NCI-H187 (cell line): ENCODE measurements at places on chromosomes 1 and 21.

DNA sequence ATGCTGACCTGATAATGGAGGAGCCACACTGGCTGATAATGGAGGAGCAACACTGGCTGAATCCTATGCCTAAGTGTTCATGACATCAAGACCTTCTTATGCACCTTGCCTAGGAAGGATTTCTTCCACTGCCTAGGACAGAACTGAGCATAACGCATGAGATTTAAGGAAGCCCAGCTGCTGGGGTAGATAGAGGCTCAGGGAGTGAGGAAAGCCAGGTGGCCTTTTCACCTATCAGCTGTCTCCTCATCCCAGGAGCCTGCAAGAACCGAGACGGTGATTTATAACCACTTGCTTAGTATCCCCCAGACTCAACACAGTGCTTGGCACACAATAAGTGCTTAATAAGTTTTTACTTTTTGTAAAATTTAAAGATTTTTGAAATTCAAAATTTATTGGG lies 7.4 kb upstream of the CTBS start:
- DNase-seq: no peak

DNA sequence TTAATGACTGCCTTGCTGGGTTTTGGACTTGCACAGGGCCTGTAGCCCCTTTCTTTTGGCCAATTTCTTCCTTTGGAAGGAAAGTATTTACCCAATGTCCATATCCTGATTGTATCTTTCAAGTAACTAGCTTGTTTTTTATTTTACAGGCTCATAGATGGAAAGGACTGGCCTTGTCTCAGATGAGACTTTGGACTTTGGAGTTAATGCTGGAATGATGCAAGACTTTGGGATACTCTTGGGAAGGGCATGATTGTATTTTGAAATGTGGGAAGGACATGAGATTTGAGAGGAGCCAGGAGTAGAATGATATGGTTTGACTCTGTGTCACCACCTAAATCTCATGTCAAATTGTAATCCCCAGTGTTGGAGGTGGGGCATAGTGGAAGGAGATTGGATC lies 140.1 kb downstream of the C1orf94 start:
- no peak for DNase-seq

DNA sequence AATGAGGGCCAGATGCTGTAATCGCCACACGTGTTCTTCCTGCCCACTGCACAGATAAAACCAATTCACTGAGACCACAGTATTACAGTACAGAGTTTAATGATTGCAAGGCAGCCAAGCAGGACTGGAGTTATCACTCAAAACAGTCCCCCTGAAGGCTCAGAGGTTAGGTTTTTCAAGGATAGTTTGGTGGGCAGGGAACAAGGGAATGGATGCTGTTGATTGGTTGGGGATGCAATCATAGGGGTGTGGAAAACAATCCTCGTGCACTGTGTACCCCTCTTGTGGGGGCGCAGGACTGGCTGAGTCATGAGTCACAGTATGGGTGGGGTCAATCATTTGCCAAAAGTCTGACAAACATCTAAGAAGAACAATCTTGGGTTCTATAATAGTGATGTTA lies 12.4 kb upstream of the USP1 start:
- DNase-seq: no peak

DNA sequence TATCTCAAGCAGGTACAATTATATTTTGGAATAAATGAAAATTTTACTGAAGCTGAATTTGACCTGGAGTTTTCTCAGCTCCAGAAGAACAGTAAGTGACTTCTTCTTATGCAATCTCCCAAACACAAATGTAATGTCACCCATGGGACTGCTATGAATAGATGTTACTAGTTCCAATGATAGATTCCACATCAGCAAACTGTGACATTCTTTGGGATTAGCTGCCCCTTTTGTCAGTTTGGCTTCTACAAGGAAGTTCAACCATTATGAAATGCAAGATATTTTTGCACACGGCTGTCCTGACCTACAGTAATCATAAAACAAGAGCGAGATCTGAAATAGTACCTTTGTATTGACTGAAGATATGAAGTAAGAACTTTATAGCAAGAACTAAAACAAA lies 27.8 kb upstream of the TSNAX start:
- DNase-seq: no peak

DNA sequence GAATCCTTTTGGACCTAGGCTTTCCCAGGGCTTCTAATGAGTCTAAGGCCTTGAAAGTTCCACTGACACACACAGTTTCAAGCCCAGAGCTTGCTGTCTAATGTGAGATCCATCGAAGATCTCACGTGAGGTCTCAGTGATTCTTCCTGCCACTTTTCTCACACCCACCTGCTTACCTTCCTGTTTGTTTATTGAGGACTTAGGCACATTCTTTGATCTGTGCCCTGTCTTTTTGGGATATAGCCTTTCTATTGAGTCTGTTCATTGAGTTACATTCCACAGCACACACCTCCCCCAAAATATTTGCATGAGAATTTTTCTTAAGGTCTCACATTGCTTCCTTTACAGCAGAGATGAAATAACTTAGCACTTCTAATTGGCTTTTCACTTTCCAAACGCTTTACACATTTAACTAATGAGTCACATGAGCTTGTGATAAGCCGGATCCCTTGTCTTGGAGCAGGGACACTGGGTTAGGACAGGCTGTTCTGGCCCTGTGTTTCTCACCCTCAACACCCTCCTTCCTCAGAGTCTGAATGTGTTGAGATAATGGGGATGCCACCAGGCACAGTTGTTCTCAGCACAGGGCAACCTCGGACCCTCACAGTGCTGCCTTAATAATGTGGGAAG lies 288.3 kb downstream of the TM2D1 start:
- no peak for DNase-seq

- no peak for DNase-seq
Observed at GRCh38 chr1:224673141-224673540, 57.0 kb downstream of the CNIH3 start.

DNA sequence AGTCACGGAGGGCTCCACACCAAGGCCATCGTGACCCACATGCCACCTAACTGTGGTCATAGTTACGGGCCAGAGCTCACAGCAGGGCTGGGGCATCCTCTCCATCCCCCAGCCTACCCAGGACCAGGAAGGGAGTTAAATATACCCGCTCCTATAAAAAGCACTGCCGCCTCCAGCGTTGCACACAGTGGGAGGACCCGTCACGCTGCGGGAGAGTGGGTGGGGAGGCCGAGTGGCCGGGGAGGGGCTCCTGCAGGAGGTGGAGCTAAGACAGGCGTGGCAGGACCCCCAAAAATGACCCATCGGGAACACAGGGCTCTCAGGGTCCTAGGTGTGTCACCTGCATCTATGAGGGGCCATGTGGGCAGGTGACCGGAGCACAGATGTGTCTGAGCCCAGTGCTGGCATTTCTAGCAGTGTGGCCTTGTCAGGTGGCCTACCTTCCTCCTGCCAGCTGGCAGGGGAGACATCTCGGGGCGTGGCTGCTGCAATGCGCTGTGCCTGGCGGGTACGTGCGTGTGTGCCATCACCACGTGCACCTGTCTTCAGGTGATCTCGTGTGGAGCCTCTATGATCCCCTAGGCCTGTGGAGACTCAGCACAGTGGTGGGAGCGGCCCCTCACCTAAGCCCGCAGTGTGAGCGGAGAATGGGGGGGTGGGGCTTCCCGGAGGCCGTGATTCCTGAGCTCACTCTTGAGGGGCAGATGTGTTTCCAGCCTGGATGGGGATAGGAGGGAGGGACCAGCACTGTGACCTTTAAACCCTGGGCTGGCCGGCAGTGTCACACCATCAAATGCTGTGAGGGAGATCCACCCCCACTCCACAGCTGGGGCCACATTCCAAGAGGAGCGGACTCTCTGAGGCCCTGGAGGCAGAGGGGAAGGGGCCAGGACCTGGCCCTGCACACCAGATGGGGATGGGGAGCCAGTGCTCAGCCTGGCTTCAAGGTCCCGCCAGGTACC lies 17.7 kb downstream of the AGRN start:
- peak; percentile 23 for DNase-seq

DNA sequence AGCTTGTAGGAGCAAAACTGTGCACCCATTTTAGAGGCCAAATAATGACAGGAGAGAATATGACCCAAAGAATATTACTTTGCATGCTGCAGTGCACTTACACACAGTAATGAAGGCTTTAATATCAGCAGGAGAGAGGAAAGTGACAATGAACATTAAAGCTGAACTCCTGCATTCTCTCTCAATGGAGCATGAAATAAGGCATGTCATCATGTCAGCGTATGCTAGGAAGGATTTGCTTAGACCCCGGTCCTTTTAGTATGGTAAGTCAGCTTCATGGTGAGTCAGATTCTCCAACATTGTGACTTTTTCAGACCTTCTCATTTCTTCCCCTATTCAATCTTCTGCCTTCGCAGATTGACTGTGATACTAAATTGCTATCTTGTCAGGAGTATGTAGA lies 210.7 kb upstream of the TMPRSS15 start:
- DNase-seq: no peak

DNA sequence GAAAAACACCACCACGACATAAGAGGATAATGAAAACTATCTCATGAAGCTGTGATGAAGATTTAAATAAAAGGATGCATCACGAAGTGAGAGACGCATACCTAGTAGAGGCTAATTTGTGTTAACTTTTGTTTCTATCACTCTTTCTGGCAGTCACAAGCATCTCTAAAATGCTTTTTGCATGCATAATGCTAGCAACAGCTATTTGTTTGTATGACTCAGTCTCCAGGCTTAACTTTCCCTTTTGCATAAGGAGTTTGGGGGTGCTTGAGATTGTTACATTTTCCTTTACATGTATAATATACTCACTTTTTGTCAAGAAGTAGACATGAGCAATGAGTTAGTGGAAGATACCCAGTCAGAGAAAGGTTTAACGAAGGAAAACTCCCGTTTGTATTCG lies 385.4 kb downstream of the DISC1 start:
- no peak for DNase-seq

DNA sequence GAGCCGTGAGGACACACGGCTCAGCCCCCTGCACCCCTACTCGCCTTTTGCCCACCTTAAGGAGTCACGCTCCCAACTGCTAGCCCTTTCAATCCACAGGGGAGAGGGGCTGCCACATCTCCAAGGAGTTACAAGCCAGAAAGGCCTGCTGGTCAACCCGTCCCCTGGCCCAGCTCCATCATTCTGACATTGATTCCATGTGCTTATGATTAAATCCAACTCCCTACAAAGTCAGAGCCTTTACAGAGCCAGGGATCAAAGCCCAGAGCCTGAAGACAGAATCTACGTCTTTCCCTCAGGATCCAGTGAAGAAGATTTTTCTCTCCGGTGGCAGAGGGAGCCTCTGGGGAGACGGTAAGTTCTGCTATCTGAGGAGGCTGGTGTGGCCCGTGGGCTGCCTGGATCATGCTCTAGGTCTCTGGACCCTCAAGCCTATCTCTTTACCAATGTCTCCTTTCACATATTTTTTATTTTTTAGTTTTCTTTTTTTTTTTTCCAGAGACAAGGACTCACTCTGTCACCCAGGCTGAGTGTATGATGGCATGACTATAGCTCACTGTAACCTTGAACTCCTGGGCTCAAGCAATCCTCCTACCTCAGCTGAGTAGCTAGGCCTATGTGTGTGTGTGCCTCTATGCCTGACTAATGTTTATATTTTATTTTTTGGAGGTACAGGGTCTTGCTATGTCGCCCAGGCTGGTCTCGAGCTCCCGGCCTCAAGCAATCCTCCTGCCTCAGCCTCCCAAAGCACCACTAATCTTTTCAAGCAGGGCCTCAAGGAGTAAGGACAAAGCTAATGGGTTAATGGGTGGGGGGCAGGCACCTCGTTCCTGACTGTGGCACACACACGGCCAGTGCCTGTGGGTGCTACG lies 61.3 kb downstream of the SLC66A1 start:
- DNase-seq: no peak
